NCI-H146 (cell line): ENCODE measurements at places on chromosomes 2 and 18.

DNA sequence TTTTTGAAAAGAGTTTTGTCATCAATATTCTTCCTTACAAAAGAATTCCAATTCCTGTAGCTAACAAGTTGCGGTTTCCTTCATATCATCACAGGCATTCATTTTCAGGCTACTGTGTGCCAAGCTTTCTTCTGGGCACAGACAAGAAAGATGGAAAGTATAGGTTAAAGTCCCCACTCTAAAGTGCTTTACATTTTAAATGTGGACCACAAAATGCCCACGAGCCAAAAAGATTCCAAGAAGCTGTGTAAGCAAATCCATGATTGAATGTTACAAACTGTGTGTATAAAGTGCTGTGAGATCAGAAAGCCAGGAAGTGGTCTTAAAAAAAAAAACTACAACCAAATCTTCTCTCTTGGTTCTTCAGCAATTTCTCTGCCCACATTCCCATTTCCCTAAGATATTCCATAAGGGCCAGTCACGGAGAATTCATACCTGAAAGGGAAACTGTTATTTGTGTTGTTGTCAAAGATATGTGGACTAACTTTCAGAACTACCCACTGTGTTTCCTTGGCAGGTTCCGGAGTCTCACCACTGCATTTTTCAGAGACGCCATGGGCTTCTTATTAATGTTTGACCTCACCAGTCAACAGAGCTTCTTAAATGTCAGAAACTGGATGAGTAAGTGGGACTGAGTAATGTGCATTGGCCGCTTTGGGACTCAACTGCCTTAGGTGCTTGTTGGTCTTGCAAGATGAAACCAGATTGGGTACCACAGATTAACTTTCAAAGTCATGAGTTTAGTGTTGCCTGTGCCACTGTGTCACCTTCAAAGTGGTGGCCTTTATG lies 55.7 kb downstream of the RAB27B start:
- no peak for DNase-seq

DNA sequence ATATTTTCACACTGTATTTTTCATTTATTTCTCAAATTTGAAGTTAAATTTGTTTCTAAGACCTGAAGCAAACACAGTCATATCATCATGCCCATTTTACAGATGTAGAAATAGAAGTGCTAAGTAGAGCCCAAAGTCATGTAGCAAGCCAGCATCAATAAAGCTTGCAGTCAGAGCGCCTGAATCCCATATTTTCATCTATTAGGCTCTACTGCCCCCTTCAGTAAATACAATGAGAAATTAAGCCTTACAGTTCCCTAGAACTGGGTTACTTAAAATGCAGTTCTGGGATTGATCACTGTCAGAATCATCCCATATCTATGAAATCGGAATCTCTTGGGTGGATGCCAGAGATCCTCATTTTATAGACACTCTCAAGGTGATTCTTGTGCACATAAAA lies 419.9 kb downstream of the TGIF1 start:
- DNase-seq: peak; percentile 53

GRCh38 chr2:149562324-149562723 lies 25.3 kb downstream of the MMADHC start:
- no peak for DNase-seq

DNA sequence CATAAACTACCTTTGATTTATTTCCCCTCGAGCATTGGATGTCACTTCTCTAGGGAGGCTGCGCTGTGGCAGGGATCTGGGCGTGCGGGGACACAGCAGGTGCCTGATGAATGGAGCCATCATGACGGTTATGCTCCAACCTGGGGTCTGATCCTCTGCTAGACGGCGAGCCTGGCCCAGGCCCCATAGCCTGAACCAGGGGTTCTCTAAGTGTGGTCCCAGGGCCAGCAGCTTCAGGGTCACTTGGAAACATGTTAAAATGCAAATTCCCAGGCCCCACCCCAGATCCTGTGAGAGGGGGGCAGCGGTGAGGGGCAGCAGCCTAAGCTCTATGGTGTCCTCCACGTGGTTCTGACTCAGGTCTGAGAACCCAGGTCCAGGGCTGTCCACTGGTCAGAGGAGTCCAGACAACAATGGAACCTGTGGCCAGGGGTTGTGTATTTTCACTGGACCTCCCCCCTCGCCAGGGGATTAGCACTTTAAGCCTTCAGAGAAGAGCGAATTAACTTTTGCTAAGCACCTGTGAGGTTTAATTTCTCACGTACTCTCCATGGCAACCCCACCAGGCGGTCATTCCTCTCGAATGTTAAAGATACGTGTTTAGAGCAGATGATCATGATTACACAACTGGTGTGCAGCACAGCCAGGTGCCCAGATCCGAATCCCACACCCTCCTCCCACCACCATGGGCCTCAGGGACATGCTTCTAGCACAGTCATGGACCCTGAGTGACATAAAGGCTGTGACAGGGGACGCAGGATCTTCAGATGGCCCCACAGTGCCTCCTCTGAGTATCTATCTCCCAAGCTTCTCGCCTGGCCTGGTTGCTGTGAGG lies 1.6 kb upstream of the ARHGEF4 start:
- peak; percentile 22 for DNase-seq

DNA sequence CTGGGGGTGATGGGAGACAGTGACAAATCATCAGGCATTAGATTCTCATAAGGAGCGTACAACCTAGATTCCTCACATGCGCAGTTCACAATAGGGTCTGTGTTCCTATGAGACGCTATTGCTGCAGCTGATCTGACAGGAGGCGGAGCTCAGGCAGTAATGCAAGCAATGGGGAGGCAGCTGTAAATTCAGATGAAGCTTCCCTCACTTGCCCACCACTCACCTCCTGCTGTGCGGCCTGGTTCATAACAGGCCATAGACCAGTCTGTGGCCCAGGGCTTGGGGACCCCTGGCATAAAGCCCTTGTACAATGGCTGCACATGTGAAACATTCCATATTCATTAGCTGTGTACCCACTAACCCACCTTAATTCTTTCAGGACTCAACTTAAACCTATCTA lies 18.0 kb downstream of the NMUR1 start:
- no peak for DNase-seq

- DNase-seq: no peak
Observed at GRCh38 chr2:236714080-236714479, 144.5 kb downstream of the ACKR3 start.

- no peak for DNase-seq
Observed at GRCh38 chr18:10011751-10012150, 97.9 kb downstream of the VAPA start.
